AG08395 (cell line): ENCODE measurements at places on chromosomes 12 and 14.

DNA sequence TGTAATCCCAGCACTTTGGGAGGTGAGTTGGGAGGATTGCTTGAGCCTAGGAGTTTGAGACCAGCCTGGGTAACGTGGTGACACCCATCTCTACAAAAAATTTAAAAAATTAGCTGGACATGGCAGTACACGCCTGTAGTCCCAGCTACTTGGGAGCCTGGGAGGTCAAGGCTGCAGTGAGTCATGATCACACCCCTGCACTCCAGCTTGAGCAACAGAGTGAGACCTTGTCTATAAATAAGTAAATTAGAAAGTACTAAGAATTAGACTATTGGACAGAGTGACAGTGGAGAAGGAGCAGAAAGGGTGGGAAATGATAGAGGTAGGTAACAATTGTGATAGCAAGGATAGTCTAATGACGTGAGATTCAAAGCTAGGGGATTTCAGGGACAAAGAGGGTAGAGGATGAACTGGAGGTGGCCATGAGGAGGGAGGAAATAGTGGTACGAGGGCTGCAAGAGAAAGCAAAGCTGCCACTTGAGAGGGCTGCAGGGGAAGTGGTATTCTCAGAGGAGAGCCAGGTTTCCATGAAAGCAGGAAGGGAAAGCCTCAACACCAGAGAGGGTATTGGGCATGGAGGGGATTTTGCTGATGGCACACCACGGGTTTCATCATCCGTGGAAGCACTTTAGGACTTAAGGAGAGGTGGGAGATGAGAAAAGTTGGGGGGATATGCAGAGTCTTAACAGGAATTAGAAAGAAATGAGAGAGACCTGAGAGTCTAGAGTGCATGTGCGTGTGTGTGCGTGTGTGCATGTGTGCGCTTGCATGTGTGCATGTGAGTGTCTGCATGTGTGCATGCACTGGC, 85.6 kb downstream of the SYNE2 start:
- DNase-seq = no peak

GRCh38 chr12:62903151-62903550, 31.8 kb downstream of the PPM1H start:
- DNase-seq = no peak

- no peak for DNase-seq
Observed at GRCh38 chr12:90460681-90461080, 494.3 kb downstream of the CCER1 start.

DNA sequence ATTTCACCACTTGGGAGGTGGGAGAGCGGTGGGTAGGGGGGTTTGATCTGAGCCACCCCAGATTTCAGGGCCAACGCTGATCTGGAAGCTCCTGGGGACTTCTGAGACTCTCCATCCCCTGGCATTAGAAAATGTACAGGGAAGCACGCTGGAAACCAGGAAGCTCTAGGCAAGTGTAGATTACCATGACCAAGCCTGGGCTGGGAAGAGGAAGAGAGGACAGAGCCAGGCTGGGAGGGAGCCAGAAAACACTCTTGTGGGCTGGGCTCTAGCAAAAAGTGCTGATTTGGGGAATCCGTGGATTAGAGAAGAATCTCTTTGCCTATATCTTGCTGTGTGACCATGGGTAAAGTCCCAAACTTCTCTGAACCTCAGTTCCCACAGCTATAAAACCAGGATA, 236.7 kb downstream of the BCL11B start:
- peak; percentile 66 for DNase-seq

DNA sequence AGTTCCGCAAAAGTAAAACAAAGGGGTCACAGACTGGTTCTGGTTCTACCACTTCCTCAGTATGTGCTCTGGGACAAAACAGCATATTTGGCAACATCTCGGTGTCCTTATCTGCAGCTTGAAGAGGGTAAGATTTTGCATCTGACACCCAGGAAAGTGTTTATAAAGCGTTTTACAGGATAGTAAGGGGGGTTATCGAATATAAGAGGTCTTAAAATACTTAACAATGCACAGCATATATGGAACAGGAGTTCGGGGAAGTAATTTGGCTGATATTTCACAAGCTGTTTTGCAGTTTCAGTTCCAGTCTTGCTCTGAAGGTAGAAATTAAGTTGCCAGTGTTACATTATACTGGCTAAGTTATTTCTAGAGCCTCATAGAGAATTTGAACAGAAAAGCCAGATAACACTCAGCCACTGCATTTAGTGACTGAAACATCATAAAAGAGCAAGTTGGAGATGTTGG, 904 bp upstream of the MAP4K5 start:
- DNase-seq = no peak

- DNase-seq = no peak
Observed at GRCh38 chr12:8779281-8779680, 43.1 kb upstream of the A2ML1 start.

DNA sequence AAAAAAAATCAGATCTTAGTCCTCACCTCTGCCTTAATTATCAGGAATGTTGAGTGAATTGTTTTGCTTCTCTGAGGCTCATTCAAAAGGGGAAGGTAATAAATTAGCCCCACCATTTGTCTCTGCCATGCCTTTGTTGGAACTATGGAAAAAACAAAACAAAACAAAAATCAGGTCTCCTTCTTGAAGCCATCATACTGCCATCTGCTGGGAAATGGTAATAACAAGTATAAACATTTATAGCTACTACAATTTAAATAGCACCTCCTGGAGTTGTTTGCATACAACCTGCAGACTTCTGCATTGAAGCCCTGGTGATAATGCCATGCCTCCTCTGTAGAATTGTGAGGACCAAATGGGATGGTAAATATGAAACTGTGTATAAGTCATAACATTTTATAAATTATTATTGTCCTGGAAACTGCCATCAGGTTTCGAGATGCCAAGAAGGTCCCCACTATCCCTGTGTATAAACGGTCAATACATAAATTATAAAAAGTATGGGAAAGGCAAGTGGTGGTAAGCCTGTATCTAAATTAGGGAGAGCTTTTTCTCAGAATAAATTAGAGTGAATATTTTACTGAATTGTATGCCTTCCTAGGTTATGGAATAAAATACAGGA, 87.2 kb upstream of the FGD4 start:
- peak; percentile 61 for DNase-seq

- peak; percentile 34 for DNase-seq
Observed at GRCh38 chr12:100248886-100249285, 18.0 kb downstream of the DEPDC4 start.

- no peak for DNase-seq
Observed at GRCh38 chr14:92482621-92483319, 30.8 kb upstream of the RIN3 start.

- no peak for DNase-seq
Observed at GRCh38 chr12:63814146-63814772, 30.2 kb upstream of the SRGAP1 start.

DNA sequence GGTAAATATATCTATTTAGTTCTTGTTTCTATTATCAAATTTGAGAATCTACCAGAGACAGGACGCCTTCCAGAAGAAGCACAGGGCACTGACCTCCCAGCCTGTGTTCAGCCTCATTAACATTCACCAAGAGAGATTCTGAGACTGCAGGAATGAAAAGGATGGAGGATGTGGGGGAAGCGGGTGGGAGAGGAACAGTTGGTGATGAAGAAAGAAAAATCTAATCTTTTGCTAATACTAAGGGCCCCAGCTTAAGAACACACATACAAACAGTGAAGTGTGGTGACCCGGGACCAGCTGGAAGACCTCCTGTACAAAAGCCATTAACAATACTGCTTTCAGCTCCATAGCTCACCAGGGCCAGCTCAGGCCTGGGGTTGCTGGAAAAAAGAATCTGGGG, 160.5 kb downstream of the NUAK1 start:
- DNase-seq = no peak

- no peak for DNase-seq
Observed at GRCh38 chr14:94346841-94347240, 23.7 kb upstream of the SERPINA6 start.

DNA sequence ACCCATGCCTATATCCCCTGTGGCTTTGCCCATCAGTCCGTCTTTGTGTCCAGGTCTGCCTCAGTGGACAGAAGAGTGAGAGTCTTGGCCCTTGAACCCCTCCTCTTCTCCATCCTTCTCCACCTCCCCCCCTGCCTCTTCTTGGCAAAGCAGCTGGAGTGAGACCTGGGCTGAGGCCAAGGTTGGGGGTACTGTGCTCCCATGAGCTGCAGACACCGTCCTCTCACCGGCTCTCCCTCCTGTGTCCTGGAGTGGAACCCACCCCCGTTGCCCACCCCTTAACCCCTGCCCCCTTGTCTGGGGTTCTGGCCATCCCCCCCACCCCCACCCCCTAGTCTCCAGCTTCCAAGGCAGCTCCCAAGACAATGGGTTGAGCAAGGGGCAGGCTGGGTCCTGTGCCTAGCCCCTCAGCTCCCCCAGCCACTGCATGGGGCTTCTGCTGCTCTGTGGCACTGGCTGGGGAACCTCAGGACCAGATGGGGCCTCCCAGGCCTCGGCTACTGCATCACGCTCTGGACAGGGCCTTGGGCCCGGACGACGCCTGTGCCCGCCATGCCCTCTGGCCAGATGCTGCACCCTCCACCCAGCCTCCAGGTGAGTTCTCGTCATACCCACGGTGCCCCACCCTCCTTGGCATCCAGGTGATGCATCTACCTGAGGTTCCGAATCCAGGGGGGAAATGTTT, 35.7 kb downstream of the RTL1 start:
- no peak for DNase-seq

DNA sequence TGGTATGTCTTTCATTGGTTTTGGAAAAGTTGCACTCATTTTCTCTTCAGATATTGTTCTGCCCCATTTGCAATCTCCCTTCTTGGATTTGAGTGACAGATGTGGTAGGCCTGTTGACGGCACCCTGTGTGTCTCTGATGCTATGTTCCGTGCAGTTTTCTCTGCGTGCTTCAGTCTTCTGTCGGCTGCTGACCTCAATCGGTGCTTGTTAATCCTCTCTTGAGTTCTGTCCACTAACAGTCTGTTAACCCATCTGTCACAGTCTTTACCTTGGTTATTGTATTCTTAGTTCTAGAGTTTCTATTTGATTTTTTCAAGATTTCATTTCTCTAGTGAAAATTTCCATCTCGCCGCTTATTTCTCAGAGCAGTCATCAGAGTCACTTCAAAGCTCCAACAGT, 20.7 kb upstream of the PLD4 start:
- DNase-seq = no peak

DNA sequence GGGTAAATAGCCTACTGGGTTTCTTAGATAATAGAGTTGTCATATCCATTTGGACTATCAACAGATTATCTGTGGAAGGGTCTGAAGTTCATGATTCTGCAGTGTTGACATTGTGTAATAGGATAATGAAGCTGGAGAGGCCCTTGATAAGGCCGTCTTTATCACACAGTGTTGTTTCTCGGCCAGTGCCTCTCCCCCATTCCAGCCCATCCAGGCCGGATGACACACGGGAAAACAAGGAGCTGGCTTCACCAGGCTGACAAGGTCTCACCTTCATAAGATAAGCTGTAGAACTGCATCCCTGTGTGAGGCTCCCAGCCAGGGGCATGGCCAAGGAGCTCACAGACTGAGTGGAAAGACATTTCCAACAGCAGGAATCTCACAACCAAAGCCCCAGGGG, 8.7 kb upstream of the EML1 start:
- no peak for DNase-seq

DNA sequence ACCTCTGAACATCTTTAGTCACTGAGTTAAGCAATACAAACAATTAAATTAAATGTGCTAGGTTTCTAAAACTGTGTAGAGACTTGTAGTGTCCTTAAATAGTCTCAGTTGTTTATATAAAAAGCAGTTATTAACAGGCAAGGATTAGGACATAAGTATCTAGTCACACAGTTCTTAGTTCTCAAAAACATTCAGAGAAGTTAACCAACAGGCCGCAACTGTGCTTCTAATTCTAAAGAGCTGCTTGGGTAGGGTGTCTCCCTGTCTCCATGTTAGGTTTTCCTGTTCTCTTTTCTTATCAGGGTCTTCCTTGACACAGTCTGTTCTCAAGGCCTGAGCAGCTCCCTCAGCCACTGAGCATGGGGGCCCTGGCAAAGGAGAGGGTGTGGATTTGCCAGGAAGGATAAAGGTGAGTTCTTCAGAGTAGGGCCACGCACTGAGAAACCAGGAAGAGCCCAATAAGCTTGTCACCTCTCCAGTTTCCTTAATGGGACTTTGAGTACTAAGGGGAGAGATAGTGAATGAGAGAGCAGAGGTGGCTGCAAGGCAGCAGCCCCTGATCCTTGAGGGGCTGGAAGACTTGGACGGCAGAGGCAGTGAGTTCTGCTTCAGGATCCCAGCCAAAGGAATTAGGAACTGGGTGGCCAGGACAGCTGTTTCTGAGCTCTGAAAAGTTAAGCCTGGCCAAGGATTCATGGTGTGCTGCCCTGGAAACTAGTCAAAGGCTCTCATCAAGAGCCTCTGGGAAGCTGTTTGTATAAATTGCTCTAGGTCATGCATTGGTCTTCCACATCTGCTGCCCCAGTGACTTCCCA, 177.3 kb downstream of the MYRFL start:
- DNase-seq = no peak

GRCh38 chr14:22558221-22558913, 30.7 kb downstream of the DAD1 start:
- DNase-seq = no peak

DNA sequence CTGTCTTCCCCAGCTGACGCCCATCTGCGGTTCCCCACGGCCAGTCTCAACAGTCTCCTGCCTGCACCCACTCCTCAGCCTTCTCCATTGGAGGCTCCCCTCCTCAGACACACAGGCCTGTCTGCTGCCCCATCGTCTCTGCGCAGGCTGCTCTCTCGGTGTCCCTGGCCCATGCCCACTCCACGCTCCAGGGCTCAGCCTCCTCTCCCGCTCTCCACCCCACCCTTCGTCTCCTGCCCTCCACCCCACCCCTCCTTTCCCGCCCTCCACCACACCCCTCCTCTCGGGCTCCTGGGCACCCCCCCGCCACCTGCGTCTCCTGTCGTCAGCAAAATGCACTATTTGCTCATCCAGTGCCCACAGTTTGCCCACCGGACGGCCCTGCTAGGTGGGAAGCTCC, 119.6 kb upstream of the DIO3 start:
- DNase-seq = no peak

DNA sequence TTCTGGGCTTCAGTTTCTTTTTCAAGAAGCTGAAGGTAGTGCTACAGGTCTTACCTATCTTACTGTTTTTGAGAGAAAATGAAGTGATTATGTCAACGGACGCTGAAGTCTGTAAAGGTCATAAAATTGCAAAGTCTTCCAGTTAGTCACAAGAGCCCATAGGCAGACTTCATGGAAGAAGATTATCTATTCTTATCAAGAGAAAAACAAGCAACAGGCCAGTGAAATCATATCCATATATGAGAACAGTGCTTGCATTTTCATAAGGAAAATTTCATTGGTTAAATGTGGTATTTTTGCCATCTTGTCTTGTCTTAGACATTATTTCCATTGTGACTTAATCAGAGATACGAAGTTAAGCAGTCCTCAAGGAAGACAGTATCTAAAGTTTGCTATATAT, 412.7 kb upstream of the SEL1L start:
- no peak for DNase-seq

DNA sequence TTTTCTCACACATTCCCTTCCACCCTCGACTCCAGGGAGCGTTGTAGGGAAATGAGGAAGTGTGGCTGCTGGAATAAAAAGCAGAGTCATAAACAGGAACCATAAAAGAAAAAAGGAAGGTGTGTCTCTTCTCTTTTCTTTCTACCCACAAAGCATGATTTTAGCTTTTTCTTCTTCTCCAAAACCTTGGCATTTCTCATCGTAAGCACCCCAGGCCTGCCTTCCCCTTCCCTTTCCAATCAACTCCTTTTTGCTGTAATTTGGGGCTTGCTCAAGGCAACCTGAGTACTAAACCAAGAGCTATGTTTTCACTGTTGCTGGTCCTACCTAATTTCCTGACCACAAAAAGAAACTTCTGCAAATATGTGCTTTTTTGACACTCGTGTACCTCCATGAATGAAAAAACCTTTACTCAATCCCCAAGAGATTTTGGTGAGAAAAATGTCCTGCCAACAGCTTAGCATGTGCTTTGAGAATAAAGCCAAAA, 9.2 kb downstream of the PLBD1 start:
- DNase-seq = no peak

- DNase-seq = peak; percentile 81
Observed at GRCh38 chr12:122064780-122065588, 13.6 kb upstream of the MLXIP start.
